ENCODE measurements at places on chromosomes 7 and 10.

DNA sequence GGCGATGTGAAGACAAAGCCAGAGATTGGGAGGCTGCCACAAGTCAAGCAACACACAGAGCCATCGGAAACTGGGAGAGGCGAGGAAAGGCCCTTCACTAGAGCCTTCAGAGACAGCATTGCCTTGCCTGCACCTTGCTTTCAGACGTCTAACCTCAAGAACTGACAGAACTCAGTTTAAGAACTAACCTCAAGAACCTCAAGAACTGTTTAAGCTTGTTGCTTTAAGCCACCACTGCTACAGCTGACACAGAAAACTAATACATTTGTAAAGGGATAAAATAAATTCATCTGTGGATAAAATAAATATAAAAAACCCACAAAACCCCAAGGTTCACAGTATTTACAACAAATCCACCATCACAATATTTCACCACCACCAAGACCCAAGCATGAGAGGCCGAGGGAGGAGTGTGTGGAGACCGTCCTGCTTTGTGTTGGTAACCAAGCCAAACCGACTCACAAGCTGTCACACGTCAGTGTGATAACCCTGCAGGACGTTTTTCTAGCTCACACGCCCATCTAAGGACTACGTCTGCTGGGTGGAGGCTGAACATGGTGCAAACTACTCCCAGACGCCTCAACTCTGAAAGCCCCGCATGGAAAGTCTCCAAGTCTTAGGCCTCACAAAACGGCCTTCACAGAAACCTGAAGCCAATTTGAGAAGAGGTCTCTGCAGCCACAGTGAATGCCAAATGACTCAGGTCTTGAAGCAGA lies 116.8 kb downstream of the ABLIM1 start:
- no peak for DNase-seq

GRCh38 chr10:72784551-72785351 lies 92.8 kb downstream of the MCU start:
- no peak for DNase-seq

- DNase-seq: no peak
Observed at GRCh38 chr10:73910764-73911552, at the start of gene PLAU. PLAU (plus strand) TSS chr10:73911132; CDS start chr10:73911556, 424 bp downstream.

DNA sequence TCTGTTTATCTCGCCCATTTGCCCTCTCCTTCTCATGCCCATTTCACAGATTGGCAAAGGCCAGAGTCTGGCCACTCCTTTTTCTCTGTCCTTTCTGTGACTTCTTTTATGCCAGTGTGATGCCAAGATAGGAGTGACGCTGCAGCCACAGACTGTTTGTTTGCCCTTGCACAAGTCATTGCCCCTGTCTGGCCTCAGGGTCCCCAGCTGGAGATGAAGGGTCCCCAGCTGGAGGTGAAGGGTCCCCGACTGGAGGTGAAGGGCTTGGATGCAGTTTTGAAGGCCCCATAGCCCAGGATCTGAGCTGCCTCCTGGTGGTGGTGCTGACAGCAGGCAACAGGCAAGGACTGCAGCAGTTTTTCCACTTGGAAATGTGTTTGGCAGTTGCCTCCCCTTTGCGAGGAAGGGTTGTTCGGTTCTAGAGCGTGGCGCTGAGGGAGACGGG lies 50.8 kb upstream of the SLC29A3 start:
- no peak for DNase-seq

DNA sequence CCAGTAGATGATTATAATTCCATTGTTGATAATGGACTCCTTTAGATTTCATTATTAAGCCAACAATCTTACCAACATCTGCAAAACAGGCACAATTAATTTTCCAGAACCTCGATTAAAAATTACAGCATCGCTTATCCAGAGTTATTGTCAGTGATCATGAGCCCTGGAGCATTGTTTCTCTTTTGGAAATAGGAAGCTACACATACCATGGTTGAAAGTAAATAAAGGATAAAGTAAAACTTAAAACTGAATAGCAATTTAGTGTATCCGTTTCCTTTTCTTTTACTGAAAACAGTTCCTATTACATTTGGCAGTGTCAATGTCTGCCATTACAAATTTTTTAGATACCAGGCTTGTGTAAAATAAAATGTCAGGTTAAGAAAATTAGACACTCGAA lies 9.9 kb upstream of the HOXA2 start:
- no peak for DNase-seq

DNA sequence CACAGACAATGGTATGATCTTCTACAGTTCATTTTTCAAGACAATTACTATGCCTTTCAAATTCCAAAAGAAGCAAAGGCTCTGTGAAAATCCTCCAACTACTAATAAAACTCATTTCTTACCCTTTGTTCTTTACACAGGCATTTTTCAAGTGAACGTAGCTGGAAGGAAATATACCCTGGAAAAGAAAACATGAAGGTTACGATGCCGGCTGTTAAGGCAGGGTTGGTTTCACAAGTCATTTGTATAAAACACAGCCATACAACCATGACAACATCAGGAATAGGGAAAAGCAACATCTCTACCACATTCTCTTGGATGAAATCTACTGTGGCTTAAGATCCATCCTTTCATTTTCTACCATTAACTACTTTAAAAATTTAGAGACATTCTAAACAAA lies 207.9 kb downstream of the DOCK4 start:
- no peak for DNase-seq

DNA sequence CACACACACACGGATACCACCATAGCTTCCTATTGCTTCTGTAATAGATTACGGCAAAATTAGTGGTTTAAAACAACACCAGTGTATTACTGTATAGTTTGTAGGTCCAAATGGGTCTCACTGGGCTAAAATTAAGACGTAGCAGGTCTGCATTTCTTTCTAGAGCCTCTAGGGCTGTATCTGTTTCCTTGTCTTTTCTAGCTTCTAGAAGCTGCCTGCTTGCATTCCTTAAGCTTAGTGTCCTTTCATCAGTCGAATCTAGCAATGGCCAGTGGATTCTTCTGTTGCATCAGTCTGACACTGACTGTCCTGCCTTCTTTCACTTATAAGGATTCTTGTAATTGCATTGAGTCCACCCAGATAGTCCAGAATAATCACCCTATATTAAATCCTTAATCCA lies 882.3 kb downstream of the PCDH15 start:
- no peak for DNase-seq

GRCh38 chr10:67921065-67921464 lies 36.6 kb downstream of the SIRT1 start:
- no peak for DNase-seq

- no peak for DNase-seq
Observed at GRCh38 chr7:38978491-38978890, 782 bp downstream of the POU6F2 start.

DNA sequence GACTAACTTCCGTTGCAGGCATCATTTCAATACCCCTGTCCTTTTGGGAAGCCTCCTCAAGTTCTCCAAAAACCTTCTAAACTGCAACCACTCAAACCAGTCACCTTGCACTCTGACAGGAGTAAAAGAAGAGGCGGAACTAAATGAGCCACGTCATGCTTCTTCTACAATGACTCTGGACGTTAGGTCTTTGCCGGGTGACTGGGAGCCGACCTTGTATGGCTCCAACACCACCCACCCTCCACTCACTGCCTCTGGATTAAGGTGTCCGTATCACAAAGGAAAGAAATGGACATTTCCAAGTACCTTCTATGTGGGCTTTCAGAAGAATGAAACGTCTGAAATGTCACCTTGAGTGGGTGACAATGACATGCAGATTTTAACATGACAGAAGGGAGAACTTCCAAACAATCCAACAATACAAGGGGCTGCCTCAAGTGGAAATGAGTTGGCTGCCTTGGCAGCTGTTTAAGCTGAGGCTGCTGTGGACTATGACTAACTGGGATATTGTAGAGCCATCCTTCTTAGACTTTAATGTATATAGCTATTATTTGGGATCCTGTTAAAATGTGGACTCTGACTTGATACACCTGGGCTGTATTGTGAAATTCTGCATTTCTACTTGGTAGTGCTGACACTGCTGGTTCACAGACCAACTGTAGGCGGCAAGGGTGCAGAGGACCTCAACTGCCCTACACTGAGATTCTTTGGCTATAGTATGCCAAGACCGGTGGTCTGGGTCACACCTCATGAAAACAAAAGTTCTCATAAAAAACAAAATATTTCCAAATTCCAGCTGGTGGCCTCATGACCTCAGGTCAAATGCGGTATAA lies 33.8 kb upstream of the PDLIM1 start:
- no peak for DNase-seq

GRCh38 chr7:122140918-122141317 lies 3.1 kb downstream of the AASS start:
- no peak for DNase-seq

DNA sequence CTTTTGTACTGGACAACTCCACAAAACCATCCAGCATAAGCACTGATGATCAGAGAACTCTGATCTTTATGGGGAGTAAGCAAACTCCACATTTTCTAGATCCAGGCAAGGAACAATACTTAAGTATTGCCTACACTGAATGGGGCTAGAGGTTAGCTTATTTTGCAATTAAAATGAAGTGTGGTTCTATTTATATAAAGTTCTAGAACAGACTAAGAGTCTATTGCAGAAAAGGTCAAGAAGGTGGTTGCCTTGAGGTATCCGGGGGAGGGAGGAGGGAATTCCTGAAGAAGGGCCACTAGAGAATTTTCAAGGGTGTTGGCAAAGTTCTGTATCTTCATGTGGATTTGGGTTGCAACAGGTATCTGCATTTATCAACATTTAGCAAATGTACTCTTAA lies 477.9 kb downstream of the PLXNA4 start:
- no peak for DNase-seq

GRCh38 chr10:77774940-77775391 lies 137.4 kb upstream of the KCNMA1 start:
- no peak for DNase-seq

DNA sequence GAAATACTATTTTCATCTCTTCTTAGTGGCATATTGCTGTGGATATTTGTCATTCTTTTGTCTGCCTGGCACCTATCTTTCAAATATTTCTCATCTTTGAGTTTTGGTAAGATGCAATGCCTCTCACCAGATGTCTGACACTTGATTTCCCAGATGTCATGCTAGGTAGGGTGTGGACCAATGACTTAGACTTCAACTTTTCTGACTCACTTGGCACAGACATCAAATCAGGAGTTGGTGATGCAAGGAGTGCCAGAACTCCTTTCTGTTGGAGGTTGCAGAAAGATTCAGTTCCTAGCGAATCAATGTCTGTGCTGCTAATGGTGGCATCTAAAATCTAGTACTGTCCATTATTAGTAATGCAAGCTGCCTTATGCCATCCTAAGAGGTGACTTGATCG lies 216.9 kb upstream of the FERD3L start:
- no peak for DNase-seq

GRCh38 chr10:132189016-132189415 lies 2.3 kb downstream of the DPYSL4 start:
- no peak for DNase-seq

- no peak for DNase-seq
Observed at GRCh38 chr10:98563811-98564210, 117.1 kb upstream of the HPS1 start.

Measured in SW 1271 (cell line).